ENCODE measurements at places on chromosomes 16 and 17. TPM values are rescaled to one million over a fixed set of nuclear protein-coding genes. Genes with fewer than 3 reads are reported as not detected.

Gene CFAP20
- total RNA-seq: 104 TPM

Gene ZFHX3
- 0.33 TPM for total RNA-seq

- no peak for DNase-seq
These were observed 39.9 kb downstream of the TIMM22 start for GRCh38 chr17:1036845-1037237.

GRCh38 chr17:8611619-8612298 is 18.8 kb downstream of the MYH10 start:
- DNase-seq: no peak

GRCh38 chr16:414395-415169 is 10.9 kb upstream of the RAB11FIP3 start:
- no peak for DNase-seq

- no peak for DNase-seq
These were observed 23.6 kb downstream of the SPPL2C start for GRCh38 chr17:45868276-45868675.

DNA sequence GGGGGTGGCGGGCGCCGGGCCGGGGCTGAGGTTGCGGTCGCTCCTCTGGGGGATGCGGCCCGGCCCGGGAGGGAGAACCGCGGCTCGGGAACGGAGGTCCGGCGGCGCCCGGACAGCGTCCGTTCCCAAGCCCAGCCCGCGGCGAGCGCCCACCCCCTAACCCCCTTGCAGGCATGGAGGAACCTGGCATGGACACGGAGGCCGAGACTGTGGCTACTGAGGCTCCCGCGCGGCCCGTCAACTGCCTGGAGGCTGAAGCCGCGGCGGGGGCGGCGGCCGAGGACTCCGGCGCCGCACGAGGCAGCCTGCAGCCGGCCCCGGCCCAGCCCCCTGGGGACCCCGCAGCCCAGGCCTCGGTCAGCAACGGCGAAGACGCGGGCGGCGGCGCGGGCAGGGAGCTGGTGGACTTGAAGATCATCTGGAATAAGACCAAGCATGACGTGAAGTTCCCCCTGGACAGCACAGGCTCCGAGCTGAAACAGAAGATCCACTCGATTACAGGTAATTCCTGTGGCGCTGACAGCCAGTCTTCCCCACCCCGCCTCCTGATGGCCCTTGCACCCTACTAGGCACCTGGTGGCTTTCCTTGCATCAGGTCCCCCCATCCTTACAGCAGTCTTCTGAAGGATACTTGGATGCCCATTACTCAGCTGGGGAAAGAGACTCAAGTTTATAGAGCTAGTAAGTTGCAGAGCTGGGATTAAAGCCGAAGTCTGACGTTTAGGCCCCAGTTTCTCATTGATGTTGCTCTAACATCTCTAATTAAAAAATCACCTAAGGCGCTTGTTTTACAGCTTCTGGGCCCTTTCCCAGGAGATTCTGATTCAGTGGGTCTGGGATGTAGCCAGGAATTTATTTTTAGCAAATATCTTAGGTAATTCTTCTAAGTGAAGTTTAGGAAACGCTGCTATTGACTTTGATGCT is 514 bp downstream of the UBFD1 start:
- DNase-seq: peak; percentile 3

Data from CD8-positive, alpha-beta T cell (primary cell).